Midbrain (tissue), 1 donor: ENCODE measurements at places on chromosomes 6 and 20.

GRCh38 chr20:61332016-61332975 lies 80.2 kb downstream of the CDH4 start:
- DNase-seq: no peak

DNA sequence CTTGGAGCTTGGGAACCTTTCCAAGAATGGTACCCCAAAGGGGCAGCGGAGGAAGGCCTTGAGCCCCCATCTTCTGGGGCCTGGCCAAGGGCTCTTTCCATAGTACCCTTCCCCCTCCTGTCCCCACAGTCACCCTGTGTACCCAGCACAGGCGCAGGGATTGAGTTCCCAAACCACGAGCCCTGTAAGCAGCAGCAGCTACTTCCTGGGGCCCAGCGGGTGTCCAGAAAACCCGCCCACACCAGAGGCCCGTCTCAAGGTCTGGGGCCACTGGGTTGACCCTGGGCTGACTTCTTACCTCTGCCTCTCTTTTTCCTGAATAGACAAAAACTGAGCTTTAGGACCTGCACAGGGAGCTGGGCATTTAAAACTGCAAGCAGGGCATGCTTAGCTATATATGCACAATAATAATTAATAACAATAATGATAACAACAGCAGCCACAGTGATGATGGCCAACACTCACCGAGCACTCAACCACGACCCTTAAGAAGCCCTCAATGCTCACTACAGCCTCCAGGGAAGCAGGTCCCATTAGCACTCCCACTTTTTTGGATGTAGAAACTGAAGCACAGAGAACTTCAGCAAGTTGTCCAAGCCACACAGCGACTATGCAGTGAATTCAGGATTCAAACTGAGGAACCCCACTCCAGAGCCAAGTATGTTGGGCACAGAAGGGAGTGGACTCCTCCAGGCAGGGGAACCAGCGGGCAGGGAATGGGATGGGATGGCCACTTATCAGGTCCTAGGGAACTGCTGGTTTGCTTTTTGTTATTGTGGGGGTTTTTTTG lies 14.5 kb downstream of the NOL4L start:
- peak; percentile 6 for DNase-seq

- DNase-seq: no peak
These were observed 90.0 kb downstream of the PERP start for GRCh38 chr6:138017166-138017757.

DNA sequence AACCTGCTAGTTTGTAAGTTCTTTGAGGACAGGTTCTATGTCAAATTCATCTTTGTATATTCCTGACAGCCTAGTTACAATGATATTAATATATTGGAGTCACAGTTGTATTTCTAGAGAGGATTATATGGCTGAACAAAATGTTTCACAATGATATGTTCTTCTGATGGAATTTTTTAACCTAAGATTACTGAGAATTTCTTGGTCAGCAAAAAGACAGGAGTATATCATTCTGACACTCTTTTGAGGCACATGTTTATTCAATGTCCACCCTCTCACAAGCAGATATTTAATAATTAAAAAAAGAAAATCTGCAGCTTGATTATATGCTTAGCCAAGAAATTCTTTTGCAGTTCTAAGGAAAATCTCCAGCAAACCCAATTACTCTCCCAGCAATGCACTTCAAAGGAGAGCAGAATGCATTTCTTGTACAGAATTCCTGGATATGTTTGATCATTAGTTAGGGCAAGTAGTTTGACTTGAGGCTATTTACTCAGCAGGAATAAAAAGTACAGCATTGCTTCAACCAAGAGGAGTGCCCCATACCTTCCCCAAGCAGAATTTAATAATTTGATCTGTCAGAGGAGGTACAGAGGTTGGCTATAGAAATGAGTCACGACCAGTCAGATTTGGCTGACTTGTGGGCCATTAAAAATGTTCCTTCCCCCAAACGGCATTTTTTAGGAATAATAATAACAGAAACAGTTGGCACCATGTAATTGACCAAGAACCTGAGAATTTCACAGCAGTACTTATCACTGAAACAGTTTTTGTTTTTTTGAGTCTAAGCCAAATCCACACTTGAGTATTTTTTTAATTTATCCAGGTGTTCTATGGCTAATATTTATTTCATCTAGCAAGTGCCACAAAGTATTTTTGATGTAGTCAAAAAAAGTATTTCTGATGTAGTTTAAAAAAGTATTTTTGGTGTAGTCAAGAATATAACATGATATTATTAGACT lies 508.1 kb upstream of the FLRT3 start:
- DNase-seq: no peak

DNA sequence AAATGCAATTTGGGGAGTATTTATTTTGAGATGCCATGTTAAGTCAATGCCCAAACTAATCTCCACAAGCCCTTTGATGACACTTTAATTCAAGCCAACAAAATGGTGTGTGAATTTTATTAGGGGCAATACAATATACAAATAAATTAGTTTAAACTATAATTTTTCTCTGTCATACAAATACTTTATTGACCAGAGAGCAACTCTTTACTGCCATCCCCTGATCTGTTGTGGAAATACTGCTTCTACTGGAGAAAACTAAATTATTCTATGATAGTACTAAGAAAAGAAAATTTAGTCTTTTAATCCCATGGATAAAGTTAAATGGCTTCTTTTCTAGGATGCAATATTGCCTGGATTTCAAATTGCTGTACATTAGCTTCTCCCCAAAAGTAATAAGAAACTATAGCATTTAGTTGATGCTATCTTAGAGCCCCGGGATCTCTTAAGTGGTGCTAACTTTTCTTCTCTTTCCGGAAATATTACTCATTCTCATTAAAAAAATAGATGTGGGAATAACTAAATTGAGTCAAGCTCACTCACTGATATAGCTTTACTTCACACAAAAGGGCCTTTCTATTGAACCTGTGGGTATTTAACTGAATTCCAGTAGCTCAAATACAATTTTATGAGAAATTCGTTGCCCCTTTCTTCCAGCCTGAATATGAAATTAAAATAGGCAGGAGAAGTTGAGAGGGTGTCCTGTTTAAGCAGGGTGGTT lies 49.2 kb downstream of the SMPDL3A start:
- DNase-seq: peak; percentile 37

- no peak for DNase-seq
These were observed 586 bp upstream of the HMGA1 start for GRCh38 chr6:34236131-34236442.

GRCh38 chr6:136282906-136283305 lies 6.7 kb downstream of the BCLAF1 start:
- no peak for DNase-seq

GRCh38 chr20:17835240-17835933 lies 133.2 kb downstream of the SNX5 start:
- no peak for DNase-seq

GRCh38 chr20:60272790-60273189 lies 314.6 kb downstream of the CDH26 start:
- DNase-seq: no peak

- DNase-seq: no peak
These were observed 2.6 kb downstream of the GJA1 start for GRCh38 chr6:121437851-121438651.

DNA sequence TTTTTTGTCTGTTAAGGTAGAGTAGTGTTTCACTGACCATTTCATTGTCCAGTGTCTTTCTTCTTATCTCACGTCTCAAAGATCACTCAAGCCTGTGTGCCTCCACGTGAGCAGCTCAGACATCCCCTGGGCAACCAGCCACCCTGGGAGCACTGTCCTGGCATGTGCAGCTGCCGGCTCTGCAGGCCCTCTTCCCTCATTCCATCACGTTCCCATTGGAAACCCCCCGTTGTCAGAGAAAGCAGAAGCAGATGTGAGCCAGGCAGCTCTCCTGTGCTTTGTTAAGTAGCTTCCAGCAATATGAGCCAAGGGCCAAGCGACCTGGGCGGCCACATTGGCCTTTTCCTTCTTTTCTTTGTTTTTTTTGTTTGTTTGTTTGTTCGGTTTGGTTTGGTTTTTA lies 233.2 kb upstream of the SYNDIG1 start:
- no peak for DNase-seq

- DNase-seq: peak; percentile 40
These were observed 117.9 kb downstream of the LRRC1 start for GRCh38 chr6:53912661-53913060.

DNA sequence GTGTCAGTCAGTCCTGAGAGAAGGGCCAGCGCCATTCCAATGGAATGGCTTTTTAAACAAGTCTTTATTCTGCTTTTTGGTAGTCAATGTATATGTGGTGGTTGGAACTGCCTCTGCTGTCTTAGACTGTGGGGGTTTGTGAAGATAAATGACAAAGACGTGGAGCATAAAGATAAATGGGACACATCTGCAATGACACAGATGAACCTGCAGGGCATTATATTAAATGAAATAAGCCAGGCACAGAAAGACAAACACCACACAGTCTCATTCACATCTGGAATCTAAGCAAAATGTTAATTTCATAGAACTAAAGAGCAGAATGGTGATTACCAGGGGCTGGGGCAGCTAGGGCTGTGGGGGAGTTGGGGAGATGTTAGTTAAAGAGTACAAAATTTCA lies 912.8 kb upstream of the MAN1A1 start:
- no peak for DNase-seq

GRCh38 chr20:46999801-47000465 lies 105.3 kb downstream of the EYA2 start:
- no peak for DNase-seq

DNA sequence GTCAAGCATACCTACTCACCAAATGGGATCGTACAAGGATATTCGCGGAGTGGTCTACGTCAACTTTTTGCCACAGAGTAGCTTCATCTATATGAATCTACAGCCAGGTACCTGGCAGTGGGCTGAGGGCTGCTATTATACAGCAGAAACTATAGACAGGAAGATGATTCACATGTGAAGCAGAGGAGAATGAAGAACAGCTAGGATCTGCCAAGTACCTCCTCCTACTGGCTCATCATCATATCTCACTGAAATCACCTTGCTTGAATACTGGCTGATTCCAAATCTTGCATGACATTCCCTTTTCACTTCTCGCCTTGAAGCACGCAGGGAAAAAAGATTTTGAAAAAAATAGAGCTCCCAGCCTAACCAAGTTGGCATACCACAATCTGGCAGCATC lies 488.7 kb upstream of the NRSN1 start:
- DNase-seq: no peak

GRCh38 chr20:46154305-46154704 lies 36.2 kb downstream of the CD40 start:
- DNase-seq: no peak

DNA sequence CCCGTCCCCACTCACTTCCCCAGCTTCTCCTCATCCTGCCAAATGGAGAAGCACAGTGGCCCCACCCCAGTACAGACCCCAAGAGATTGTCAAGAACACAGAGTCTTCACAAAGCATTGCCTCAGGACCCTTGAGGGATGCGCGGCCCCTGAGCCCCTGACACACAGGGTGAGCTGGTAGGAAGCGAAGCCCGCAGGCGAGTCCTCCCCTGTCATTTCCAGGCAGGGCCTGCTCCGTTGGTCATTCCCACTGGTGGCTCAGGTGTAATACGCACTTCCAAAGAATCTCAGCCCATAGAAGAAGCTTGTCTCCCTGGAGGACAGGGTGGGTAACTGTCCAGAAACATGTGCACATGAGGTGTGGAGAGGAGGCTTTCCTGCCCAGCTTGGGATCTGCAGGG lies 404.2 kb downstream of the THBS2 start:
- no peak for DNase-seq

GRCh38 chr6:626236-626635 lies 30.7 kb downstream of the HUS1B start:
- no peak for DNase-seq

GRCh38 chr6:96794980-96795379 lies 42.3 kb downstream of the GPR63 start:
- no peak for DNase-seq

DNA sequence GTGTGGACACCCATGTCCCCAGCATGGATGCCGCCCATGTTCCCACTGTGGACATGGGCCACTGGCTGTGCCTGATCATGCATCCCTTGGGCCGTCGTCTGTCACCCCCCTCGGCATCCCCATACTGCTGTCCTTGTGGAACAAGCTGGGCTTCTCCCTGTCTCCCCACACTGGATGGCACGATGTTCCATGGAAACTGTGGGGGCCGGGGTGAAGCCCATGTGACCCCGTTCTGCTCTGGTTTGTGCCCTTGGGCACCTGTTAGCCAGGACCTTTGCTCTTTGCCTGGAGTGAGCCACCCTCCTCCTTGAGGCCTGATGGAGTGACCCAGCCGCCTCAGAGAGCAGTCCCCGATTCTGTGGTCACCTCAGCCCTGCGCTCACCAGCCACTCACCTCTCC lies 7.6 kb upstream of the FRMD1 start:
- DNase-seq: no peak

DNA sequence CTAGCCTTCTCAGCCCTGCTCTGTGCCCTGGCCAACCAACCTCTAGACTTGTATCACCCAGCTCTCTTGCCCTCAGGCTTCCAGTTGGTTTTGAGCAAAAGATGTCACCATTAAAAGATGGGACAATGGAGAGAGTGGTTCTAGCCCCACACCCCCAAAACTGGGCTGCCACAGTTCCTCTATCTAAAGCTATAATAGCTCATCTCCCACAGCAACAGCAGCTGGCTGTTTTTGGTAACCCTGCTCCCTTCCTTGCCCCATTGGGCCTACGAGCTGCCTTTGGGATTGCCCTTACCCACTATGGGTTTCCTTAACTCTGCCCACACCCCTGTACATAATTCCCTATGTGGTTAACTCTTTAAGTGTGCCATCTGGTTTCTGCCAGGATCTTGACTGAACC lies 7.6 kb upstream of the SRSF3 start:
- DNase-seq: no peak

- DNase-seq: no peak
These were observed 35.4 kb upstream of the PBOV1 start for GRCh38 chr6:138253731-138254130.

- no peak for DNase-seq
These were observed 543.1 kb downstream of the PRKN start for GRCh38 chr6:162184465-162184864.

DNA sequence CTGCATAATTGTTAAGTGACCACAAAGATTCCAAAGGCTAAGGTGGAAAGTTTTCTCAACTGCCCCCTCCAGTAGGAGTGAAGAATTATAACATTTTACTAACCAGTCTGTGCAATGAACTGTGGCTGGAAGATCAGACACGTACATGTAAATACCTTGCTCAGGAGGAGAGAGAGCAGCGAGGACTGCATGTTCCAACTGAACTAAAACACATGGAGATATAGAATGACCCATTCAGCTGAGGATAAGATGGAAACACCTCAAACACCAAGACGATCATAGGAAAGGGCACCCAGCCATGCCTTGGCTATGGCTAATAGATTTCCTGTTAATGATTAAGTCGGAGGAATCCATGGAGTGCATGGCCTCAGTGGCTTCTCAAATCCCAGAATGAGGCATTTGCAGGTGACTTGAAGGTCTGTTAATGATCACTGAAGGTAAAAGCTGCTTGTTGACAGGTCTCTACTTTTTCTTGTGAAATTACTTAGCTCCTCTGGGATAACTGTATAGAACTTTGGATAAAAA lies 875.6 kb downstream of the TFAP2A start:
- DNase-seq: no peak

GRCh38 chr6:148513145-148514071 lies 170.8 kb downstream of the SASH1 start:
- DNase-seq: no peak

GRCh38 chr6:51533962-51534361 lies 553.5 kb downstream of the PKHD1 start:
- no peak for DNase-seq

GRCh38 chr6:160950507-160950906 lies 41.1 kb upstream of the MAP3K4 start:
- no peak for DNase-seq
